ENCODE measurements at places on chromosomes 13 and 19.

DNA sequence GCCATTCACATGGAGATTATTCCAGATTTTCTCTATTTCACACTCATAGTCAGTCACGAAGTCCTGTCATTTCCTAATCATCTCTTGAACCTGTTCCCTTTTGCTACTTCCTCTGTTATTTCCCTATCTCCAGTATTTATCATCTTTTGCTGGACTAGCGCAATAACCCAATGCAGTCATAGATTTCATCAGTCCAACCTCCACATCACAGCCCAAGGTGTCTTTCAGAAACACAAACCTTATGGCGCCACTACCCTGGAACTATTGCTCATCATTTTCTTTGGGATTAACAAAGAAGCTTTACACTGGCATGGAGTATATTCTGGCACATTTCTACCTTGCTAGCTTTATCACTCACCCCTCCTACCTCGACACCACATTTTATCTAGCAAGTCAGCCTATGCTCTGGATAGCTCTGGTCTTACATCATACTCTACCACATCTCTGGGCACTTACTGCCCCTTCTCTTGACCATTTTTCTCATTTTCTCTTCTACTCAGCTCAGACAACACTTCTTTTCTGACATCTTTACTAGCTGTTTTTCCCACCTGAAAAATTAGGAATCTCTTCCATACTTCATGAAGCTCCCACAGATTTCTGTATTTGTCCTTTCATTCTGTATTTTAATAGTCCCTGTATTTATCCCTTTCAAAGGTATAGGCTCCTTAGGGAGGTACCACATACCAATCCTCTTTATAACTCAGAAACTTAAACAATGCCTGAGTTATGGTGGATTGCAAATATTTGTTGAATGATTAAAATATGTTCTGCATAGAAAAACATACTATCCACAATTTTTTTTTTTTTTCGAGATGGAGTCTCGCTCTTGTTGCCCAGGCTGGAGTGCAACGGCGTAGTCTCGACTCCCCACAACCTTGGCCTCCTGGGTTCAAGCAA lies 534.7 kb downstream of the KLF12 start:
- no peak for DNase-seq

DNA sequence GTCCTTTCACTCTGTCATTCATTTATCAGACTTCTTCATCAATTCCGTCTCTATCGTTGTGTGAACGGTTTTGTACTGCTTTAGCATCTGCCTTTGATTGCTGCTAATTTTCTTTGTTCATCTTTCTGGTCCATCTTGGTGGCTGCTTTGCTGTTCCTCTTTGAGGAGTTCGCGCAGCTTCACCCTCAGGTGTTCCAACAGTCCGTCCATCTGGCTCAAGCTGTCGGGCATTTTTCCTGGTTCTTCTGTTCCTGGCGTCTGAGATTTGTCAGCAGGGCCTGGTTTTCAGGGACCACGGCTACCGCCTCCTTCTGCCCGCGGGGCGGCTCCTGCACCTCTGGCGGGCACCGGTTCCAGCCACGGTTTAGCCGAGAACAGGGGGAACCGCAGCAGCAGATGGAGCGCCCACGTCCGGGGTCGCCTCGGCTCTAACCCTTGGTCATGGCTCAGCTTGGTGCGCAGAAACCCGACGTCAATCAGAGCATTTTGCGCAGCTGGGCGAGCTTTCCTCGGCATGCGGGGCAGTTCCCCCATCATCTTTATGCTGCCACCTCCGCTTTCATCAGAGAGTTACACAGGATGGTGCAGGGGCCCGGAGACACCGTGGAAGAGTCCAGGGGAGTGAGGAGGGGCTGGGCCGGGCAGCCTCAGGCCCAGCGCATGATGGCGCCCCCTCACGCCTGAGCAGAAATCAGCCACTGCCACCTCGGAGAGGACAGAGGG lies 89.5 kb downstream of the ZNF100 start:
- no peak for DNase-seq

DNA sequence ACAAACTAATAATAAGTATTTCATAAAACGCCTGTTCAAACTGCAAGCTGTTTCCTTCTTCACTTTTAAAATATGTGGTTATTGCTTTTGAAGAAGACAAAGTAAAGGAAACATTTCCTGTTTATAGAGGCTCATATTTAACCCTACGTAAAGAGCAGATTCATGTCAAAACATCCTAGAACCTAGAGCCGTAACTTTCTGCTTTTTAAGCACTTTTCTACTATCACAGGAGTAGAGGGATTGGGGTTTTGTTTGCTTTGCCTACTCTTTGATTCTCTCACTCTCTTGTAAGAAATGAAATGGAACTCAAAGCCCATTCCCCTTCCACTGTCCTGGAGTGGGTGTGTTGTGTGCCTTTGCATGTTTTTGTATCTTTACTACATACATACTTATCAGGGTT lies 54.0 kb upstream of the GPR183 start:
- no peak for DNase-seq

GRCh38 chr19:56837492-56838023 lies 3.0 kb downstream of the PEG3 start:
- no peak for DNase-seq

DNA sequence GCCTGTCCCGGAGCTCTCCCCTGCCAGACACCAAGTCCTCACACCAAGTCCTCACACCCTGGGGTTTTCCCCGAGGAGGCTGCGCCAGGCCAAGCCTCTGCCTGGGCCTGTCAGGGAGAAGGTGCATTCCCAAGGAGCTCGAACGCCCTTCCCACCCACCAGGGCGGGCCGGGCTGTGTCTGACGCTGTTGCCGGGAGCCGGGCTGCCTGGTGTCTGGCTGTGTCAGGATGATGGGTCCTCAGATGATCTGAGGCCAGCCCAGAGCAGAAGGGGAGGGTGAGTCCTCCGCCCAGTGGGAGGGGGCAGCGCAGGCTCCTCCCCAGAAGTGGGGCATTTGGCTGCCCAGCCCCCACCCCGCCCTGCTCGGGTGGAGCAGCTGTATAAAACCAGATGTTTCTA lies 2.3 kb upstream of the HAS1 start:
- DNase-seq: peak; percentile 61

Measured in EH (cell line).